Myometrial cell (primary cell): ENCODE measurements at places on chromosomes 16 and 17. TPM values are rescaled to one million over a fixed set of nuclear protein-coding genes. Genes with fewer than 3 reads are reported as not detected.

Gene AGRP
- not detected in 2 replicates for total RNA-seq

Gene MYH13
- not detected in 2 replicates for total RNA-seq

Gene CHST4
- not detected in 2 replicates for total RNA-seq

Gene ACE
- 1.9 and 5.5 TPM in 2 replicates for total RNA-seq

Gene KRTAP9-2
- not detected in 2 replicates for total RNA-seq

Gene ZNF232
- 3.5 and 6.6 TPM in 2 replicates for total RNA-seq

Gene ADGRG3
- total RNA-seq, result not detected in 2 replicates

Gene BICDL2
- total RNA-seq, result not detected in 2 replicates
